ENCODE measurements at places on chromosomes 3 and 15.

GRCh38 chr3:158158969-158159368 is 49.1 kb downstream of the RSRC1 start:
- no peak for DNase-seq

- DNase-seq: no peak
Observed at GRCh38 chr3:61809879-61810278, 248.5 kb downstream of the PTPRG start.

DNA sequence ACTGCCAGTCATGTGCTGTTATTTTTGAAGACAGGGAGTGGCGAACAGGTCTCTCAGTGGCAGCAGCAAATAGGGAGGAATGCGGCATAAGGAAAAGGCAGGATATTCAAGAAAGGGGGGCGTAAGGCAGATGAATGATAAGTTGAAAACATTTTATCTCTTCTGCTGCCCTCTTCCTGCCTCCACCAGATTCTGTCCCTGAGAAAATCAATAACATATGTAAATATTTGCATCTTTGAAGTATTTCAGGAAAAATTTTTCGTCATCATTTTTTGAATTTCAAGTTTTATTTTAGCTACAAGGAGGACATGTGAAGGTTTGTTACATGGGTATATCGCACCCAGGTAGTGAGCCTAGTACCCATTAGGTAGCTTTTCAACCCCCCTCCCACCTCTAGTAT is 616.7 kb downstream of the MCTP2 start:
- no peak for DNase-seq

DNA sequence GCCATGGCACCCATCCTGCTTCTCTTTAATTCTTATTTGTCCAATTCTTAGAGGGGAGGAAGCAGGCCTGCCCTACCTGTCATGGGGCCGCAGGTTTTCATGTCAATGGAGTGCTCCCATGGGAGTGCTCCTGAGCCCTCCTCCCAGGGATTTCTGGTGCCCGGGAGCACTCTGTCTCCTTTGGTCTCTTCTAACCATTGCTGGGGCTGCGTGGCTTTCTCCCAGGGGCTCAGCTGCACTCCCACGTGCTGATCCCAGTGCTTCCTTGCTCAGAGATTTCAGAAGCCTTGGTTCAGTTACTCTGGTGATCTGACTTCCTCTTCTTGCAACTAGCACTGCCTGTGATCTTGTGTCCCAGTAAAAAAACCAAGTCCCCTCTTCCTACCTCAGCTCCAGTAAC is 68.0 kb upstream of the ARL8B start:
- DNase-seq: no peak

All from NT2/D1 (cell line).